ENCODE measurements at places on chromosomes 3 and 15. TPM values are rescaled to one million over a fixed set of nuclear protein-coding genes. Genes with fewer than 3 reads are reported as not detected.

- DNase-seq: no peak
Measured at GRCh38 chr3:30353711-30354467, 252.5 kb upstream of the TGFBR2 start.

PPM1M gene
- total RNA-seq: 35.4 TPM

BFSP2 gene
- 33.1 TPM for total RNA-seq

DNA sequence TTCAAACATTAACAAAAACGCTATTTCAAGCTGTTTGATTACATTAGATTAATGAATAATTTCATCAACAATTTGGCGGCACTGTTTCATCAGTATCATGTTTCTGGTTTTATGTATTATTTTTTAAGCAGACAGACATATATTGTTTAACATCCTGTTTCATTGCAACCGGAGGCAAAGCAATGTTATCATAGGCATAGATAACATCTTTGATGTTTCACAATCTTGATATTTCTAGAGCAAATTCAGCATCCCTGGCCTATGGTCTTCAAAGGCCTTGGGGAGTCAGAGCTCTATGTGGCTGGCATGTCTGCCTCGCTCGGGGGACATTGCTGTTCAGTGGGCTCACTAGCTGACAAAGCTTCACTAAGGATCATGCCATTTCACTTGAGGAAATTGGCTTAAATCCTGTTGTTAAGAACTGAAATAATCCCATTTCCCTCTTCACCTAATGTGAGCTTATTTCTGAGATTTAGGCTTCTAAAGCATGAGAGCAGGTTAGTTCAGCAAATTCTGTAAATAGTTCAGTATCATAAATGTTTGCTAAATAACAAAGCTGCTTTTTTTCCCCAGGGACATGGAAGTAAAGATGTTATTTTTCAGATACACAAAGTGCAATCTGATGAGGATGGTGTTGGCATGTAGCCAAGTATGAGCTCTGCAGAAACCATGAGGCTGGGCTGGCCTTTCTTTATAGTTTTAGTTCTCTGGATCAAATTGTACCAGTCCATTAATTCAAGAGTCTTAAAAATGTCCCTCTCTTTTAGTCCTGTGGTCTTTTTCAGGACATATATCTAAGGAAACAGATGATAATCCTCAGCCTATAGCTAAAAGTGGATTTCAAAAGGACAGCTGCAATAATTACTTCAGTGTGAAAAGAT lies 941.4 kb downstream of the PLOD2 start:
- DNase-seq: no peak

GRCh38 chr3:152430223-152431002 lies 161.7 kb downstream of the MBNL1 start:
- no peak for DNase-seq

- DNase-seq: no peak
Measured at GRCh38 chr3:33578325-33579177, 138.3 kb upstream of the UBP1 start.

CEP97 gene
- total RNA-seq: 21.7 TPM

BCHE gene
- total RNA-seq: 0.11 TPM

- no peak for DNase-seq
Measured at GRCh38 chr3:141499284-141499683, 12.5 kb downstream of the RASA2 start.

- DNase-seq: no peak
Measured at GRCh38 chr15:77025941-77026411, 31.1 kb downstream of the PSTPIP1 start.

- DNase-seq: no peak
Measured at GRCh38 chr3:21847005-21847404, 96.0 kb upstream of the ZNF385D start.

PPP1R14D gene
- total RNA-seq: not detected
